ENCODE measurements at places on chromosomes 5 and 9.

DNA sequence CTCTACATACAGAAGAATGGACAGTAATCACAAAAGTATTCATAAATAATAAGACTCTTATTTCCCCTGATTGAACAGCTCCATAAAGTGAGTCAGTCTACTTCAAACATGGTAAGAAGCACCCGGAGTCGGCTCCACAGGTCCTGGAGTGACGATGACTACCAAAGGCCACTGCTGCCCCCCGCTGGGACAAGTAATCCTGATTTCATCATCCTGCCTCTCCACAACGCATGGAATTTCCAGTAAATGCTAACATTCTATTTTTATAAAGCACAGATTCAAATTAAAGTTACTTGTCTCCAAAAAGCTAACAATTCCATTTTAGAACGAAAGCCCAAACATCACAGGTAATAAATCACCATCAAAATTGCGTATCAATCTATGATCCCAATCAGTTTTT lies 16.2 kb downstream of the ATPSCKMT start:
- DNase-seq: peak; percentile 98

DNA sequence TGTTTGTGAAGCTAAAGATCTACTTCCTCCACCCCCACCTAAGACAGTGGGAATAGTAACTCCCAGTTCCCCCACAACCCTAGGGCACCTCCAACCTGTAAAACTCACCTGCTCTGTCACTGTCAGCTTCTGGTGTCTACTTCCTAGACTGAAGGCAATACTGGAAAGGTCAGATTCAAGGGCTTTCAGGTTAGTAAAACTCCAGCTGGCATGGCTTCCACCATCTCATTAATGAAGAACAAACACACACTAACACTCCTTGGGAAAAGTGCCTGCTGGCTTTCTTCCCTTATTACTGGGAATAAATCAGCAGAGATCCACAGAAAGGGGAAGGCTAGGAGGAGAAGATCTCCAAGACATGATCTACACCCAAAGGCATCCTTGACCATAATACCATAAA lies 109.9 kb downstream of the TMEM174 start:
- DNase-seq: no peak

- no peak for DNase-seq
Observed at GRCh38 chr5:181087309-181087708, 43.7 kb downstream of the OR2V1 start.

- DNase-seq: no peak
Observed at GRCh38 chr9:130899051-130899748, 2.6 kb upstream of the QRFP start.

DNA sequence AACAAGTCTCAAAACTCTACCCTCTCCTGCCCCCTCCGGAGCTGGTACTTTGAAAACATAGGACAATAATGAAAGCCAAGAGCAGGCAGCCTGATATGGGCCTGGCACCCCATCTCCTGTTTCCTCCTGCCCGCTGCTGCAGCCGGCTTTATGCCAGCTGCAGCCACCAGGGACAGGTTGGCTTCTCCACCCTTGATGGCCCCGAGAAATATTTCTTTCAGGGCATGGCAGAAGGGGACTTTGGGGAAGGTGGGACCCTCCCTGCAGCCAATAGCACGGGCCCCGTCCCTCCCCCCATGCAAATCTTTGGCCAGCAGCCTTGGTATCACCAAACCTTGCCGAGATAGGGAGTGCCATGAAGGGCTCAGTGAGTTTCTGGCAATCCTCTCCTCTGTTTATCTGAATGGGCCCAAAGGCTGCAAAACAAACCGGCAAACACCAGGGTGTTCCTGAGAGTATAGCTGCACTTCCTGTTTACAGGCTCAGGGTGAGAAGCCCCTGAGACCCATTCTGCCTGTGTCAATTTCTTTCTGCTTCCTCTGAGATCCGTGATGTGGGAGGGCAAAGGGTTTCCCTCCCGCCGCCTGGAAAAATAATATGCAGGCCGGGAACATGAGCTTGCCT lies 73.4 kb upstream of the BOD1 start:
- DNase-seq: no peak
